ENCODE measurements at places on chromosomes 1 and 21. TPM values are rescaled to one million over a fixed set of nuclear protein-coding genes. Genes with fewer than 3 reads are reported as not detected.

Gene SEC16B
- total RNA-seq, result 3.0 TPM

GRCh38 chr1:9500756-9501754, 38.2 kb upstream of the SLC25A33 start:
- no peak for DNase-seq
- H3K4me1 ChIP-seq, result no peaks in the 10 kb centered on the region
- no peaks in the 10 kb centered on the region for H3K36me3 ChIP-seq
- no peaks in the 10 kb centered on the region for H3K27me3 ChIP-seq

DNA sequence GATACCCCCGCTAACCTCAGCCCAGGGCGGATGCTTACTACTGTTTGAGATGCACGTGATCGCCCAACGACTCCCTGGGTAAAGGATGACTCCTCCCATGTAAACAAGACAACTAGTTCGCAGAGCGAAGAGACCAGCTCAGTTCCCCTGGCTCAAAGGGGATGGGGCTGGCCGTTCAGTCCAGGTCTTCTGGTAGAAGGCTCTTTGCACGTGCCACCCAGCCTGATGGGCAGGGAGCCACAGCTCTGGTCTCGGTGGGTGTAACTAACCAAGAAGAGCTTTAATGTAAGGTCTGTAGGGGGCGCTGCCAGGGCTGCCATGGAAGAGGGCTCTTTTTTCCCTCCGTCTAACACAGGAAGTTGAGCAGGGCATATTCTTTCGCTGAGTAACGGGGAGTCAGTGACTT, 49.4 kb upstream of the PARP1 start:
- H3K36me3 ChIP-seq, result no peaks in the 10 kb centered on the region
- H3K4me1 ChIP-seq, result no peaks in the 10 kb centered on the region
- DNase-seq, result no peak
- no peaks in the 10 kb centered on the region for H3K27me3 ChIP-seq
- H3K4me3 ChIP-seq, result no peak overlapping the region
- H3K27ac ChIP-seq, result no peak overlapping the region

DNA sequence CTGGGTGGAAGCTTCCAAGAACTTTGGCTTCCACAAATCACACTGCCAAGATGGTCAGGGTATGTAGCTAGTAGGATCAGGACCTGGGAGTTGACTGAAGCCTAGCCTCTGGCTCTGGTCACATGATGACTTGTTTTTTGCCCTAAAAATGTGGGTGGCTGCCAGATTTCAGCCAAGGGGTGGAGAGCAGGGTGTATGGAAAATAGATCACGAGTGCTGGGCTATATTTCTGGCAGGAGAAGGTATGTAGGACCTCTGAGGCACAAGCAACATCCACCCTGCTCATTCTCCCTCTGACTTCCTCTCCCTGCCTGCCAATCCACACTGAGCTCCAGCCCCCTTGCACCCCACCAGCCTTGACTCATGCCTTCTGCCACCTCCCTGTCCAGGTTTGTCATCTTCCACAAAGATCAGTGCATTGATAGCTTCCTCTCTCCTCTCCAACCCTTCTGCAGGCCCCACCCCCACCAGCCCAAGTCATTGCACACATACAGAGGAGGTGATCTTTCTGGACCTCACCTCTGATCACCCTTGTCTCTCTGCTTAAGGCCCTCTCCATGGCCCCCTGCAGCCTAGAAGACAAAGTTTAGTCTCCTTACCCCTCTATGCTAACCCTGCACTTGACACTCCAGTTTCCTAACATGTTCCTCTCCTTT, 8.3 kb upstream of the CYP4B1 start:
- no peak for DNase-seq
- no peak overlapping the region for H3K27ac ChIP-seq
- no peak overlapping the region for H3K4me3 ChIP-seq
- no peaks in the 10 kb centered on the region for H3K4me1 ChIP-seq

DNA sequence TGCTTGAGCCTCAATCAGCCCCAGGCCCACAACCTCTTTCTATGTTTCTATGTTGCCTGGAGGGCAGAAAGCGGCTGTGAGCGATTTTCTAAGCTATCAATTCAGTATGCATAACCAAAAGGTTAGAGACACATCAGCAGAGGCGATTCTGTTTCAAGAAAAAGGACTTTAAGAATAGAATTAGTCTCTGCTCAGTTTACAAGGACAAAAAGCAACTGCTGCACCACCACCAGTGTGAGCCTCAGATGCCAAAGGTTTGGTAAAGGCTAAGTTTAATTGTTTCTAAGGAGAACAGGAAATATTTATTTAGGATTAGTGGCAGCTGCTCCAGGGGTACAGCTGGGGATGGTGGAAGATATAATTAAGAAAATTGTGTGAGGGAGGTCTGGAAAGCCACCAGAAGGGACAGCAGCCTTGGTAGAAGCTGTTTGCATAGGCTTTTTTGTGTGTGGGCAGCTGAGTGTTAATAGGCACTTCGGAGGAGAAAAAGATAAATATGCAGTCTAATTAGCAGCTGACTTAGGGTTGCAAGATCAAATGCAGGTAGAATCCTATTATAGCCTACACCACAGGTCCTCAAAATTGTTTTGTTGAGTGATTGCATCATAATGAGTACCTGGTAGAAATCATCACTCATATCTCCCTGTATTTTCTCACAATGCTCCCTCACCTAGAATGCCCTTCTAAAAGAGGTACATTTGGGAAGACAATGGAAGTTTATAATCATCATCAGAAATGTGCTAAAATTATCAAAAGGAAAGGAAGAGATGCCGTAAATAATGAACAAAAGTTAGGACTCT, 35.8 kb downstream of the ZC3H11B start:
- H3K4me3 ChIP-seq, result no peak overlapping the region
- H3K4me1 ChIP-seq, result no peaks in the 10 kb centered on the region
- DNase-seq, result no peak
- H3K27ac ChIP-seq, result no peak overlapping the region
- H3K27me3 ChIP-seq, result no peaks in the 10 kb centered on the region

- H3K4me3 ChIP-seq, result no peak overlapping the region
- H3K36me3 ChIP-seq, result no peaks in the 10 kb centered on the region
- no peak overlapping the region for H3K27ac ChIP-seq
- DNase-seq, result no peak
Measured at GRCh38 chr1:4653328-4653660, 1.1 kb upstream of the AJAP1 start.
